ENCODE measurements at places on chromosomes 1 and 21.
A peak's percentile ranks its signal among the peaks of the same experiment; 100 is the strongest.

DNA sequence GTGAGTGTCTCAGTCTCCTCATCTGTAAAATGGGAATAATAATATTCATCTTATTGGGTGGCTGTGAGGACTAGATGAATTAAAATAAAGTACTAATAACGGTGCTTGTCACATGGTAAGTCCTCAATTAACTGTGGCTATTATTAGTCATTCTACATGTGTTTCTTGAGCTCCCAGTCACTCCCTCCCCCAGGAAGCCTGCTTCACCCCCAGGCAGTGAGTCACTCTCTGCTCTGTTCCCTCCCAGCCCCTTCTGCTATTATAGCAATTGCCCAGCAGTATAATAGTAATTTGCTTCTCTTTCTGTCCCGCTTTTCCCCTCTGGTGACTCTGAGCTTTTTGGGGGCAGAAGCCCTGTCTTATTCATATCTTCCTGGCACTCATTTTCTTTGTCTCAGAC is 102.0 kb downstream of the BEND5 start:
- H3K27me3 ChIP-seq = peaks cover 7% of the 10 kb centered on the region
- no peak for DNase-seq
- H3K27ac ChIP-seq = no peak overlapping the region
- no peak overlapping the region for H3K4me3 ChIP-seq

DNA sequence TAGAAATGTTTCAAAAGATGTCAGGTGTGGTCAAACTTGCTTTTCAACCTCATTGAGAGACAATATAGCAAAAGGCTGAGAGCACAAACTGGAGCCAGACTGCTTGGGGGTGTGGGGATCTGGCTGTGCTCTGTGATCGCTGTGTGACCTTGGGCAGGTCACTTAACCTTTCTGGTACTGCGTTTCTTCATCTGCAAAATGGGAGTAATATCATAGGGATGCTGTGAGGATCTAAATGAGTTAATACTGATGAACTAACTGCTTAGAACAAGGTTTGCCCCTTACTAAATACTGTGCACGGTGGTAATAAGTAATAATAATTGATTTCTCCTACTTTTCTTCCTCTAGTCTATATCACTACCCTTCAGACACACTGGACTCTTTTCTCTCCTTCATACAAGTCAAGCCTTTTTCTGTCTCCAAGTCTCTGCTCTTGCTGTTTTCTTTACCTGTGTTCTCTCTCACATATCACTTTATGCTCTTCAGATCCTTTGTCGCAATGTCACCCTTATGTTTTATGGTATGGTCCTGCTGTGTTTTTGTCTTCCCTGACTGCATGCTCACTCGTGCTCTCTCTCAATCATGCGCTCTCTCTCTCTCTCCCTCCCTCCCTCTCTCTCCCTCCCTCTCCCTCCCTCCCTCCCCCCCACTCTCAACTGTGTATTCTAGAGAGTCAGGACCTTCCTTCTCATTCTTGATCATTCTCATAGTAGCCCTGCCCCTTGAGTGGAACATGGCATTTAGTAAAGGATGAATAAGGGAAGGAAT is 3.3 kb downstream of the MGST3 start:
- H3K4me3 ChIP-seq = peak overlapping the region; percentile 87
- peak overlapping the region; percentile 95 for H3K27ac ChIP-seq
- DNase-seq = no peak
- no peaks in the 10 kb centered on the region for H3K27me3 ChIP-seq
- peaks cover 34% of the 10 kb centered on the region for H3K36me3 ChIP-seq

DNA sequence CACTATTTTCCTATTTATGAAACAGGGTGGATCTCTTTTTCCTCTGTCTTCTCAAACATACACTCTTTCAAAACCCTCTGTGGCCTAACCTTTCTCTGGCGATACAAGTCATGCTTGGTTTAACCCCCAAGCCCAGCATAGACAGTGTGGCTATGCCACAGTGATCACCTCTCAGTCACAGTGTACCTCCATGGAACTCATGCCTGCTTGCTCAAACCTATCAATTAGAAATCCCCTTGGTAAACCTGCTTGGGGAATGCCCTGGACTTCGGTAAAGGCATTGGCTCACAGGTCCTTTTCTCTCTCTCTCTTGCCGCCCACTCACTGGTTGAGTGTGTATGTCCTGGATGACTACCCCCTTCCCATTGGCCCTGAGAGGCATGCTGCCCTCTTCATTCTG is 147.5 kb downstream of the CYYR1 start:
- no peak overlapping the region for H3K4me3 ChIP-seq
- no peaks in the 10 kb centered on the region for H3K27me3 ChIP-seq
- DNase-seq = no peak
- H3K4me1 ChIP-seq = no peaks in the 10 kb centered on the region
- no peaks in the 10 kb centered on the region for H3K36me3 ChIP-seq
- no peak overlapping the region for H3K27ac ChIP-seq

GRCh38 chr1:18658831-18659230 is 28.2 kb downstream of the PAX7 start:
- DNase-seq = no peak
- H3K27me3 ChIP-seq = peaks cover 24% of the 10 kb centered on the region
- no peak overlapping the region for H3K4me3 ChIP-seq
- H3K4me1 ChIP-seq = no peaks in the 10 kb centered on the region
- H3K27ac ChIP-seq = no peak overlapping the region
- no peaks in the 10 kb centered on the region for H3K36me3 ChIP-seq

DNA sequence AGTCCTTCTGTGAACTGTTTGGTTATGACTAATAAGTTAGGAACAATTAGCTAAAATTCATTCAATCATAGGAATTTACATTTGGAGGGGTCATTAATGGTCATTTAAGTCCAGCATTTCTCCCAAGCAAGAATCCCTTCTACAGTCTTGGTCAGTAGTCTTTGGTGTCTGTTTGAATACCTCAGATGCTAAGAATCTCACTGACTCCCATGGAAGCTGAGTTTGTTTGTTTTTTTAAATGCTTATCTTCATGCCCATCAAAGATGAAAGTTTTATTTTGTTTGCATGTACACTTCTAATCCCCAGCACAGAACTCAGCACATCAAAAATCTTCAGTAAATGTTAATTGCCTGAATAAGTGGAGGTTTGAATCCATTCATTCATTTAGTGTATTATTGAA is 41.3 kb upstream of the SLC44A3 start:
- H3K4me1 ChIP-seq = peaks cover 4% of the 10 kb centered on the region
- no peaks in the 10 kb centered on the region for H3K36me3 ChIP-seq
- no peak for DNase-seq
- H3K27ac ChIP-seq = no peak overlapping the region
- H3K4me3 ChIP-seq = no peak overlapping the region

DNA sequence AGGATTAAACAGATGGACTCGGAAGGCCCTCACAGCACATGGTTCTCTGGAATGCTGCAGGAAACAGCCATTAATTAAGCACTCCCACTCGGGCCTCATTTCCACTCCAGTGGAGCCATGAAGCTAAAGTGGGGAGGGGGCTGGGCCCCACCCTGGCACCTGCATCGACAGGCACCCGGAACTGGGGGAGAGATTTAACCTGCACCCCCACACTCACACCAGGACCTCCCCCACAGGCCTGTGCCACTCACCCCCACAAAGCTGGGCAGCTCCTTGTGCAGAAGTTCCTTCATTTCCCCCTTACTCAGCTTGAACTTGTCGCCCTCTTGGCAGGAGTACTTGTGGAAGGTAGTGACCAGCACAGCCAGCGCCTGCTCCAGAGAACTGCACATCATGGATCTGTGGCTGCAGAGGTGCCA is 2.2 kb downstream of the S100A2 start:
- peaks cover 34% of the 10 kb centered on the region for H3K4me1 ChIP-seq
- H3K36me3 ChIP-seq = no peaks in the 10 kb centered on the region
- H3K4me3 ChIP-seq = no peak overlapping the region
- no peaks in the 10 kb centered on the region for H3K27me3 ChIP-seq
- no peak overlapping the region for H3K27ac ChIP-seq

- H3K4me3 ChIP-seq = no peak overlapping the region
- H3K27ac ChIP-seq = no peak overlapping the region
- no peak for DNase-seq
- no peaks in the 10 kb centered on the region for H3K27me3 ChIP-seq
- no peaks in the 10 kb centered on the region for H3K36me3 ChIP-seq
Measured at GRCh38 chr1:55188909-55189308, 26.3 kb downstream of the USP24 start.

DNA sequence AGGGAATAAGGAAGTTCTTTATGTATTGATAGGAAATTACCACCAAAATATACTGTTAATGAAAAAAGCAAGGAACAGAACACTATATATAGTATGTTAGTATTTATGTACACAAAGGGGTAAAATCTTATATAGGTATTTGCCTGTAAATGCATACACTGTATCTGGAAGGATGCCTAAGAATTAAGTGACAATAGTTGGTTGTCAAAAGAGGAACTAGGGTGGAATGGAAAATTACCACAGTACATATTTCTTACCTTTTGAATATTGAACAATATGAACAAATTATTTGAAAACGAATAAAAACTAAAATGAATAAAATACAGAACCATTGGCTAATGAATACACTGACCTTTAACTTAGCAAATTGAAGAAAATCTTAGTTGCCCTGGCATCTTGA is 13.6 kb downstream of the ARPC5 start:
- H3K27me3 ChIP-seq = no peaks in the 10 kb centered on the region
- H3K4me1 ChIP-seq = no peaks in the 10 kb centered on the region
- H3K27ac ChIP-seq = no peak overlapping the region
- H3K4me3 ChIP-seq = no peak overlapping the region

- H3K36me3 ChIP-seq = no peaks in the 10 kb centered on the region
- H3K4me1 ChIP-seq = peaks cover 12% of the 10 kb centered on the region
- DNase-seq = peak; percentile 8
- H3K27me3 ChIP-seq = no peaks in the 10 kb centered on the region
Measured at GRCh38 chr1:193058529-193059281, 455 bp downstream of the UCHL5 start.

DNA sequence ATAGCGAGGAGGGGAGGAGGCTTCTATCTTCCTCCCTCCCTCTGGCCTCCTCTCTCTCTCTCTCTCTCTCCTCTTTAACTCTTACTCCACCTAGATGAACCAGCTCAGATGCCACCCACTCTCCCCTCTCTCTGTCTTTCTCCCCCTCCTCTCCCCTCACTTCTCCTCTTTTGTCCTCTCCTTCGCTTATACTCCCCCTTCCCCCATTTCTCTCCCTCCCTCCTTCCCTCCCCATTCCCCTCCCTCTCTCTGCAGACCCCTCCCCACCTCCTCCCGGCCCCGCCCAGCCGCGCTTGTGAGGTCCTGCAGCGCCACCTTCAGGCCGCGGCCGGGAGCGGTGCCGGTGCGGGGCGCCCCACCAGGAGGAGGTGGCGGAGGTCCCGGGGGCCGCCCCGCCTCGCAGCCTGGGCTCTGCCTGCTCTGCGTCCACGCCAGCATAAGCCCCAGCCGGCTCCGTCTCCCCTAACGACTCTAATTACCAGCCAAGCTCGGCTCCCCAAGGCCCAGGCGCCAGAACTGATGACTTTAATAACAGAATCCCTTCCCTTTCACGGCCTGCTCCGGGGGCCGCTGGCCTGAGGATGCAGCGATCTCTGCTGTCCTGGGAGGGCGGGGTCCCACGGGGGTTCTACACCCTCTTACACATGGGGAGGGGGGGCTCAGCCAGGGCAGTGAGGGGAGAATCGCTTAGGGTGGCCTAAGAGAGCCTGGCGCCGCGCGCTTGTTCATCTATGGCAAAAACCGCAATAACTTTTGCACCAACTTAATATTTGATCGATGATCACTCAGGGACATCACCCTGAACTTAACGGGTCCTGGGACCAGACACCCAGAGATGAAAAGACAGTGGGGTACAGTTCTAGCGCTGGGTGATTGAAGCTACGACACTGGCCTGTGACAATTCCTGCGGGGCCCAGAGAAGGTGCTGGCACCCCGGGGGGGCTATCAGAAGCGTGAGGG is 637.3 kb downstream of the MATN1 start:
- DNase-seq = peak; percentile 54
- no peaks in the 10 kb centered on the region for H3K27me3 ChIP-seq
- H3K4me3 ChIP-seq = no peak overlapping the region
- peaks cover 37% of the 10 kb centered on the region for H3K4me1 ChIP-seq

DNA sequence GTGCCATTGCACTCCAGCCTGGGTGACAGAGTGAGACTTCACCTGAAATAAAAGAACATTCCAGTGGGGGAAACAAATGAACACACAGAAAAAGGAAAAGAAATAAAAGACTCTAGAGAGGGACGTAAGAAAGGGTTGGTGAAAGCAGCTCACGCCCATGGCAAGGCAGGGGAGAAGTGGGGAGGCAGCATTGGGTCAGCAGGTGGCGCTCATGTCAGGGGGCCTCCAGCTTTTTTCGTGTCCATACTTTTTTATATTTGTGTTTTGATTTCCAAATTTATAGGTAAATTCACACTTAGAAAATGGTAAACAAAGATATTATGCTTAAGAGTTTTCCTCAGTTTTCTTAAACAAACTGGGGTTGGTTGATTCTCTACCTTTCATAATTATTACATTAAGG is 45.5 kb downstream of the VPS13D start:
- H3K27ac ChIP-seq = no peak overlapping the region
- H3K27me3 ChIP-seq = no peaks in the 10 kb centered on the region
- DNase-seq = no peak
- no peak overlapping the region for H3K4me3 ChIP-seq
- H3K4me1 ChIP-seq = no peaks in the 10 kb centered on the region
- H3K36me3 ChIP-seq = peaks cover 99% of the 10 kb centered on the region

DNA sequence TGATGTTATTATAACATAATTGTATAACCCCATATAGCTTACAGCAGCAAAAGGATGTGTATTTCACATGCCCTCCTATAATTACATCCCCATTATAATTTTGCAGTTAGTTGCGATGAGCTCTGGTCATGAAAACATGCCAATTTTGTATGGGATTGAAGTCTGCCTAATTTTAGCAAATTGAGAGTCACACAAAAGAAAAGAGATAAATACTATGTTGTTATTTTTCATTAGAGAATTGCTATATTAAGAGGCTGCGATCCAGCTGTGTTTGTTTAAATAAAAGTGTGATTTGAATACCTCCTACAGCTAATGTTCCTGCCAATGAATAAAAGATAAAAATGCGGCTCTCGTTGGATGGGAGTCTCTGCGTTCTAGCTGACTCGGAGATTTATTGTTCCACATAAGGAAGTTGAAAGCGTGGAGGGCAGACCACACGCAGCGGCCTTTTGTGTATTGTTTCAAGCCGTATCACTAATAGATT is 461.0 kb upstream of the NFIA start:
- no peaks in the 10 kb centered on the region for H3K27me3 ChIP-seq
- DNase-seq = peak; percentile 16
- no peaks in the 10 kb centered on the region for H3K36me3 ChIP-seq
- no peak overlapping the region for H3K27ac ChIP-seq
- peaks cover 4% of the 10 kb centered on the region for H3K4me1 ChIP-seq

DNA sequence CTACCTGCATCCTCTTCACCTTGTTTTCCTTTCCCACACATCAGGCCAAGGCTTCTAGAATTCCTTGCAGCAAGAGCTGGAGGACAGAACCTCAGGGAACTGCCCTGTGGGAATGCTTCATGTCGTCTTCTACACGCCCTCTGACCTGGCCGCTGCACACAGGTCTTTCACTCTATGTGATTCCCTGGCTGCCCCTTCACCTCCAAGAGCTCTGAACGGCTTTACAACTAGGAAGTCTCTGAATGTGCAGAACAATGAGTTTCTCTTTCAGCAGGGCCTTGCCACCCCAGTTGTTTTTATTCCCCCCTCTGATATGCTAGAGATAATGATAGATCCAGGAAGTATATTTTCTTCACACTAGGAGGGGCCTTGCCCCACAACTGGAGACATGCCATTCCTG is 142.6 kb downstream of the CLIC6 start:
- no peaks in the 10 kb centered on the region for H3K36me3 ChIP-seq
- no peak overlapping the region for H3K4me3 ChIP-seq
- no peaks in the 10 kb centered on the region for H3K27me3 ChIP-seq

- H3K27me3 ChIP-seq = no peaks in the 10 kb centered on the region
- no peak for DNase-seq
Measured at GRCh38 chr1:158059984-158060383, 66.5 kb downstream of the KIRREL1 start.

GRCh38 chr1:52645261-52645660 is 12.3 kb downstream of the SHISAL2A start:
- H3K27me3 ChIP-seq = no peaks in the 10 kb centered on the region
- no peak for DNase-seq
- no peaks in the 10 kb centered on the region for H3K4me1 ChIP-seq
- H3K27ac ChIP-seq = no peak overlapping the region
- H3K4me3 ChIP-seq = no peak overlapping the region

Data from heart left ventricle (tissue), 16 donors.